ENCODE measurements at places on chromosomes 7 and 10. TPM values are rescaled to one million over a fixed set of nuclear protein-coding genes. Genes with fewer than 3 reads are reported as not detected.

DNA sequence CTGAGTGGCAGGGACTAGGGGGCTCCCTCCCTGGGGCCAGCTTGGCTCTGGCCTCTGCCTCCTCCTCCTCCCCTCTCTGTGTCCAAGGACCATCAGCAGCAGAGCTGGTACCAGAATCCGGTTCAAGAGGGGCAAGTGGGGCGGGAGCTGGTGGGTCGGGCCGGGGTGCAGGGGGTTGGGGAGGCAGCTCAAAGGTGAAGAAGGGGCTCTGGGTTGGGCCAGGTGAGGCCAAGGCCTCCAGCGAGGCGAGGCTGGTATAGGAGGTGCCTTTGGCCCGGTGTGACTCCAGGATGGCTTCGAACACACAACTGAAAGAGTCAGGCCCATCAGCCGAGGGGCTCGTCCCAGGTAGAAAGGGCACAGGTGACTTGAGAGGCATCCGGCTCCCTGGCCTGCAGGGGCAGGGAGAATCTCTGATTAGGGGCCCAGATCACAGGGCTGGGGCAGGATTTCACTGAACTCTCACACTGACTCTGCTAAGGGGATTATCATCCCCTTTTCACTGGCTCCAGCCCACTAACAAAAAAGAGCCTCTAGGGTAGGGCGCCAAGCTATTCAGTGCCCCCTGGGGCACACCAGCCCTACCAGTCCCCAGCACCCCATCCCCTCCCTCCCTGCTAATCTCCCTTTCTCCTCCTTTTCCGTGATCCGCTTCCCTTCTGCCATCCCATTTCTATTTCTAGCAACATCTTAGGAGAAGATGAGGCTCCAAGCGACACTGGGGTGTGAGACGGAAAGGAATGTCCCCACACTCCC lies 4.6 kb downstream of the PSD start:
- no peak for DNase-seq

- no peak for DNase-seq
These were observed 67.5 kb upstream of the SORCS1 start for GRCh38 chr10:107232013-107232412.

- DNase-seq: no peak
These were observed 30.1 kb upstream of the CTBP2 start for GRCh38 chr10:125190414-125190813.

AKR1C8 gene
- 1.3 TPM for total RNA-seq

PRKCQ gene
- total RNA-seq: 0.35 TPM

Measured in mesenteric fat pad (tissue), 1 donor.